ENCODE measurements at places on chromosomes 11 and 22.

GRCh38 chr11:96112192-96113128 is 188.6 kb upstream of the MTMR2 start:
- DNase-seq, result no peak

DNA sequence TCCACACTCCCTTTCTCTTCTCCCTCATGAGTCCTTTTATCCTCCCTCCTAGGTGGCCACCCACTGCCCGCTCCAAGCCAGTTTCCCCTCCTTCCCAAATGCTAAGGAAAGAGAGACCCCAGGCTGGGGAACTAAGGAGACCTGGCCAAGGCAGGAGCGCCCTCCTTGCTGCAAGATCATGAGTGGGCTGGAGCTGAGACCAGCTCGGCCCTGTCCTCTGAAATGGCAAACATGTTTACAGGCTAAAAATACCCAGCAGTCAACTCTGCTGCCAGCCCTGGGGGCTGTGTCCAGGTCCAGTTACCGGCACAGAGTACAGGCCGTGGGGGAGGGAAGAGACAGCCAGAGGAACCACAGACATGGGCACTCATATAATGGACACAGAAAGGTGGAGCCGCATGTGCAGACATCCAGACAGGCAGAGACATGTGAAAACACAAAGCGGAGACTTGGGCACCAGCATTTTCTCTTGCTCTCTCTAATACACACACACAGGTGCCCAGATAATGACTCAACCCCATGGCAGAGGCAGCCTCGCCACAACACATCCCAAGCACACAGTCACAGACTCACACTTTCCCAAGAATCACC is 1.2 kb upstream of the AHNAK start:
- no peak for DNase-seq

DNA sequence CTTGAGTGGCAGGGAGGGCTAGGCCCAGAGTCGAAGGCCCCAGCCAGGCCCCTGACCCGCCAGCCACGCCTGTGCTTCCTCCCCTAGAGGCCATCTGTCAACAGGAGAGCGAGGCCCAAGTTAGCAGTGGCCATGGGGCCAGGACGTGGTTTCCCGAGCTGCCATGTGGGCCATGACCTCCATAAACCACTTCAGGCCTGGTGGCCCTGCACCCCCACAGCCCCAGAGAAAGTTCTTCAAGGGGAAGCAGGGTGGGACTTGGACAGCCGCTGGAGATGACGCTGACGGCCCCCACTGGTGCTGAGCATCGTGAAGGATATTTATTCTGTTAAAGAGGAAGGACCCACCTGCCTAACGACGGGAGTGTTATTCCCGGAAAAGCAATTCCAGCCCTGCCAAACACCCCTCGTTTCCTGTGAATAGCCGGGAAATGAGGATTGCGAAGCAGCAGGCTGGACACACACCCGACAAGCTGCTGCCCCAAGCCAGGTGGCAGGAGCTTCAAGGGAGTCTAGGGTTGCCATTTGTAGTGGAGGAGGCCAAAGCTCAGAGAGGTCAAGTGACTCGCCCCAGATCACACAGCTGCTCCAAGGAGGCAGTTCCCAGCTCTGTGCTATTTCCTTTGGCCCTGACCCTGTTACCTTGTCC is 12.8 kb downstream of the PRR5 start:
- no peak for DNase-seq

DNA sequence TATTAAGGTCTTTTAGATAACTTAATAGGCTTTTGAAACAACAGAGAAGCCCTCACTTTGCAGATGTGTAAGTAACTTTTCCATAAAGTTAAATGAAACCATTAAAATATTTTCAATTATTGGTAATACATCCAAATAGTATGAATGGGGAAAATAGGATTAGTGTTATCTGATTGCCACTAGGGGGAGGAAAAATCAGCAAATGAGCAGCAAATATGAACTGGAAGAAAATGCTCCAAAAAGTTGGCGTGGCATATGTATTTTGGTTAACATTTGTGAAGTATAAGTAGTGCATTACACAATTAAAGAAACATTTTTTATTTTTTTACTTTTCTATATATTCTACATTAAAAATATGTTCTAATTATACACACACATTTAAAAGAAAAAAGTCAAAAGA is 259.8 kb upstream of the ANO5 start:
- DNase-seq, result no peak
